ACHN (cell line): ENCODE measurements at places on chromosomes 3 and 15.

GRCh38 chr3:58628823-58629562 lies 37.6 kb downstream of the FAM3D start:
- no peak for DNase-seq

- no peak for DNase-seq
Measured at GRCh38 chr3:4935347-4935746, 43.9 kb upstream of the BHLHE40 start.

DNA sequence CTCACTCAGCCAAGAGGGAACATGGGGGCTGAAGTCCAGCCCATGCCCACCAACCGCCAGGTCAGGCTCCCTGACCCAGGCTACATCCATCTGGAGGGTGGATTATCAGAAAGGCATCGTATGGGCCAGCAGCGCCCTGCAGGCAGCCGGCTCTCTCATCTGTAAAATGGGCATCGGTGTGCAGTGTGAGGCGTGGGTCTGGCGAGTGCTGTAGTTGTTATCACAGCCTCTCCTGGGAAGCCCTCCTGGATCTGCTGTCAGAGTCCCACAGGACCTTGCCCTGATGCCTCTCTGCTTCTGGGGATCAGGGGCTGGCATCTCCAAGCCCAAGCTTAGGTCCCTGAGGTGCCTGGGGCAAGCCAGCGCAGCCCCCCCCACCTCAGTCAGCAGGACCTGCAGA lies 27.4 kb downstream of the CFAP100 start:
- DNase-seq: no peak

DNA sequence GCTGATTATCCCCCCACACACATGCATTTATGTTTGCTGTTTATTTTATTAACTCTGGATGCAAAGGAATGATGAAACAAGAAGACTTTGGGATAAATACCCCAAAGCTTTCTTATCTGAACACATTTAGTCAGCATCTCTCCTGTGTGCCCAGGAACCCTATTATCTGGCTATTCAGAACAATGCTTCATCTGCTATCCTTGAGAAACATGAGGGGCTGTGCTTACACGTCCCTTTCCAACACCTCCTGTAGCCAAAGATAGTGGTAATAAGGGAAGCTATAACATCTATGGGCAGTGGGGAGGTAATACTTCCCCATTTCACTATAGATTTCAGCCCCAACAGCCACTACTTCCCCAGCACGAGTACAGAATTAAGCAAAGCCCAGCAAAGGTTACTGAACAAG lies 94.7 kb downstream of the SSR3 start:
- DNase-seq: no peak

DNA sequence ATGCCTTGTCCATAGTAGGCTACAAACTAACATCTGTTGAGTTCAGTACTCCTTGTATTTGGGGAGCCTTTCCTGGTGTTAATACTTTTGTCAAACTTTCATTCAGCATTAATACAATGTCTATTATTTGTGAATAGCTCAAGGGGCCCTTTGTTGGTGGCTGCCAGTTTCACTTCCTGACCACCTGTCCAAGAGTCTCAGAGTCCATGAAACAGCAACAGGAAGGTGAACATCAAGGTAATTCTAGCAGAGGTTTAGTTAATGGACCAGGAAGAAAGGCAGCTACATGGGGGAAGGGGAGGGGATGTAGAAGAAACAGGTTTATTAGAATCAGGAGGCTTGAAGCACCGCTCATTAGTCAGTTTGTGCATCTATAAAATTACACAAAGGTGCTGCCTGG lies 386.9 kb downstream of the PDCD6IP start:
- DNase-seq: no peak

GRCh38 chr3:69855436-69856162 lies 116.3 kb downstream of the MITF start:
- peak; percentile 63 for DNase-seq
